Fibroblast of the conjunctiva (primary cell): ENCODE measurements at places on chromosomes 13 and 19.

DNA sequence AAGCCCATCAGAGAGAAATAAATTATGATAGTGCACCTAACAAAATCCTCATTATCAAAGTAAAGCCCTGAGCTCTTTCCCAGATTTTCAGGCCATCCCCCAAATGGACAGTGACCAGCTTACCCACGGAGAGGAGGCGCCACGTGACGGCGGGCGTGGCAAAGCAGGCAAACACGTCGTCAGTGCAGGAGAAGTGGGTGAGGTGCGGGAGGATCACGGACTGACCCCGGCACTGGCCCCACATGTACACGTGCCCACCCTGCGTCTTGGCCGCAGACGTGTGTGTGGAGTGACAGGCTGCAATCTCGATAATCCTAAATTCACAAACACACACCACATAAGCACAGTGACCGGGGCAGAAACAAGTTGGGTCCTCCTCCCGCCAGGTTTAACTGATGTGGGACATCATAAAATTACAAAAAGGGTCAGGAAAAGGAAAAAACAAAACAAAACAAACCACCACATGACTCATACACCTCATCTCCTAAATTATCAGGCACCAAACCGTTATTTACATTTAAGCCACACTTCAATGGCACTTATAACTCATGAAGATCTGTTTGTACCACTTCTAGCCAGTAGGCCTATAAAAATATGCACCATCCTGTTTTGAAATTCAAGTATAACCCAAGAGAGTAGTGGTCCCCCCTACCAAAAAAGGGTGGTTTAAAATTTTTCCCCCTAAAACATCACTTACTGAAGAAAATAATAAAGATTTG lies 30.1 kb downstream of the RCBTB2 start:
- DNase-seq = no peak

DNA sequence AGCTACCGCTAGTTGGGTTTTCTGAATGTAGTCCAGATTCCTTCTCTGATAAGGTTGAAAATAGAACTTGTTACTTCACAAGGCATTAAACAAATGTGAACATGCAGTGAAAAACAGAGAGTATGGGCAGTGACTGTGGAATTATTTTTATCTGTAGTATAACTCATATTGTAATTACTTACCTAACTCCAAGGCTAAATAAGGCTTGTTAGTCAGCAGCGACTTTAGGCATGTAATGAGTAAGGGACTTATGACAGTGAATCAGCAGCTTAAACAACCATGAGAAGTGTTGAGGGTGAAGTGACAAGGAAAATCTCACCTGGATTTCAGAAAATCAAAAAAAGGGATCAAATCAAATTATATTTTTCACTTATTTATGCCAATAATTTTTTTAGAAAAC lies 1719.5 kb upstream of the MIR17HG start:
- DNase-seq = no peak

GRCh38 chr13:24834902-24835510 lies 71.0 kb downstream of the RNF17 start:
- no peak for DNase-seq

GRCh38 chr13:34515201-34515600 lies 426.9 kb upstream of the NBEA start:
- DNase-seq = no peak

GRCh38 chr13:50691681-50692263 lies 151.7 kb downstream of the DLEU7 start:
- DNase-seq = no peak

DNA sequence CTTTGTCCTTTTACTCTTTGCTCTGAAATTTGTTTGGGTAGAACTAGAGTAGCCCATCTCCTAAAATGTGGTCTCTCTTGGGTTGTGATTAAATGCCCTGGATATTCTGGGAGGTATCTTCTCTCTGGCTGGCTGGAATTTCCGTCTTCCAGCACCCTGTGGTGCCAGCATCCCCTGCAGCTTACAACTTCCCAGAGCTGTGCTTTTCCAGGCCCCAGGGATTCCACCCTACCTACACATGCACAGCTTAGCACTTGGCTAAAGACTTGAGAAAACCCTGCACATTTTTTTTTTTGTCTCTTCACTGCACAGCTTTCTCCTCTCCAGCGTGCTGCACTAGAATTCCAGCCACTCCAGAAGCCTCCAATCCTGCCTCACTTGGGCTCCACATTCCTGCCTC lies 334.7 kb downstream of the IRS2 start:
- no peak for DNase-seq
